ENCODE measurements at places on chromosomes 5 and 9.

DNA sequence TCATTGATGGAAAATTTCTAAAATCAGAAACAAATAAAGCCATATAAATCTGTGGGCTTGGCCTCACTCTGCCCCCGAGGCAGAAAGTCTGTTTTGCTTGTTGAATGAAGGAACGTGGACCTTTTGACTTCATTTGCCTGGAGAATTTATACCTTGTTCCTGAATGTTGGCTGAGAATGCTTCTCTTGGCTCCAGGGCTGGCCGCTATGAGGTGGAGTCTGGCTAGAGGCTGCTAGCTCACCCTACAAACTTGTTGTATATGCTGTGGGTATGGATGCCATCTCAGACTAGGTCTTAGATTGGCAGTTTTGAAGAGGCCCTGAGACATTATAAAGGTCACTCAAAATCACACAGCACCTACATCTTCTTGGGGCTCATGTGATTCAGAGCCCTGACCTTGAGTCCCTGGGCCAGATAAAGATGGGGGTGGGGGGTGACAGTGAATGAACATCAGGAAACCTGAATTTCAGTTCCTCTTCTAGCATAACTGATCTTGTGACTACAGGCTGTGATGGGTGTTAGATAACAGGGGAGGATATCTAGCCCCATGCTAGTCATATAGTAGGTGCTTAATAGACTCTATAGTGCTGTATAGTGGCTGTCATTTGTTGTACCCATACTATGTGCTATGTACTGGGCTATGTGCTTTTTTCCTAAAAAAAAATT, 2.8 kb downstream of the GM2A start:
- no peak for DNase-seq

DNA sequence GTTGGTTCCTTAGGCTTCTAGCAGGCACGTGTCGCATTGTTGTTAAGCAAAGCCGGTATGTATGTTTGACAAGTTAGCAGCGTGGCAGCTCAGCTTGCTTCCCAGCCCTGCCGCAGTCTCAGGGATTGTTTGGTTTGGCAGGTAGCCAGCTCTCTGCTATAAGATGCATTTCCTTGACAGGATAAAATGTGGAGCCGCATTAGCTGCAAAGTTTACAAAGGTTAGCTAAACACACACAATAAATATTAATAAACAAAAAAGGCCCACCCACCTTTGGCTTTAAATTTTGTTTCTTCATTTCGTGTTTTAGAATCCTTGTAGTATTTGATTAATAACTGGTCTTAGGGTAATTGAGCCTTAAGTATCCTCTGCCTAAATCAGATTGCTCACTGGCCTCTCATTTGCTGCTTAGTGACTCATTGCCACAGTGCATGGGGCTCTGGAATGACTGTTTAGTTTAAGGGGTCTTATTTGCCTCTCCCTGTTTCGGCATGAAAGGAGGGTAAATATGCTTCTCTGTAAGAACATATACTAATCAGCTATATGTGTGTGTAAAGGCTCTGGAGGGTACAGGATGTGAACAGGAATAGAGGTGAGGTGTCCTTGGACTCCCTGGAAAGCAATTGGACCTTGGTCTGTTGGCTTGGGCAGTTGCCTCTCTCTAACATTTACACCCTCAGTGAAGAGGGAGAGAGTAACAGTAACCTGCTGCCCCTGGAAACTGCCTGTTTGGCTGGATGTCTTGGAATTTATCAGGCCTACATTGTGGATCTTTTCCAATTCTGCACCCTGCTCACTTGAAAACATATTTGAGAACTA, 122.0 kb downstream of the GDNF start:
- DNase-seq: peak; percentile 93

DNA sequence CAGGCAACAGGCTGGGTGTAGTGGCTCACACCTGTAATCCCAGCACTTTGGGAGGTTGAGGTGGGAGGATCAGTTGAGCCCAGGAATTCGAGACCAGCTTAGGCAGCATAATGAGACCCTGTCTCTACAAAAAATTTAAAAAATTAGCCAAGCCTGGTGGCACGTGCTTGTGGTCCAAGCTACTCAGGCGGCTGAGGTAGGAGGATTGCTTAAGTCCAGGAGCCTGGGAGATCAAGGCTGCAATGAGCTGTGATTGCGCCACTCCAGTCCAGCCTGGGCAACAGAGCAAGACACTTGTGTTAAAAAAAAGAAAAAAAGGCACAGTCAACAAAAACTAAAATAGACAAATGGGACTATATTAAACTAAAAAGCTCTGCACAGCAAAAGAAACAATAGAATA, 29.3 kb downstream of the ATP6V0E1 start:
- DNase-seq: no peak

- DNase-seq: no peak
These were observed 6.2 kb upstream of the TCERG1 start for GRCh38 chr5:146440870-146441495.

GRCh38 chr5:57770039-57770438, 287.4 kb upstream of the ACTBL2 start:
- DNase-seq: no peak

DNA sequence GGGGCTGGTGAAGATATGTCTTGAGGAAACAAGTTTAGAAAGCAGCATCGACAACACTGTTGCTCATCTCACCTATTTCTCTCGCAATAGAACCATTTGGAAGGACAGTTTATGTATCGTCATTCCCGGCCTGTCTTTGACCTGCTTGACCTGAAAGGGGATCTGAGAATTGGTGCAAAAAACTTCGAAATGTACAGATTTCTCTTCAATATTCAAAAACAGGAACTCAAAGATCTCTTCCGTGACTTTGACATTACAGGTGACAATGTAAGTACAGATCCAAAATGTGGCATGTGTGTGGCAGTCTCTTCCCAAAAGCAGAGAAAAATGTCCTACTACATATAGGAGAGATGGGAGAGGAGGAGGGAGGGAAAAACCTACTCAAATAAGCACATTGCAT, 6.5 kb downstream of the EFCAB9 start:
- no peak for DNase-seq

GRCh38 chr9:87243602-87244001, 254.1 kb upstream of the DAPK1 start:
- DNase-seq: peak; percentile 58

- no peak for DNase-seq
These were observed 147.8 kb downstream of the CACNA1B start for GRCh38 chr9:138025417-138025816.

DNA sequence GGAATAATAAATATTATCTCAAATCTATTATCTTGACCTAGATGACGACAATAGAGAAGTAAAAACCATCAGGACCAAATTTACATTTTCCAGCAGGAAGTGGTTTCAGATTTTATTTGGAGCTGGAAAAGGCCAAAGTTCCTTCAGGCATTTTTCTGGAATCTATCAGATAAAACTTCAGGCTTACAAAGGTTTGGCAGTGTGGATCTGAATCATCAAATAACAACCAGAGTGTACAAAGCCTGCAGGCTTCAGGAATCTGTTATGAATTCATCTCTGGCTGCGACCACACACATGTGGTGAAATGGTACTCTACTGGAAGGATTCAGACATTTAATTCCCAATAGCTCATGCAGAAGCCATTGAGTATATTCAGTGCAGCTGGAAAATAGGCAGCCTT, 726.4 kb upstream of the GRAMD2B start:
- DNase-seq: peak; percentile 96
